Ovary (tissue), 10 donors: ENCODE measurements at places on chromosomes 5 and 9. TPM values are rescaled to one million over a fixed set of nuclear protein-coding genes. Genes with fewer than 3 reads are reported as not detected.

SPATA31A1 gene
- total RNA-seq: not detected

QRFP gene
- not detected for total RNA-seq

DNA sequence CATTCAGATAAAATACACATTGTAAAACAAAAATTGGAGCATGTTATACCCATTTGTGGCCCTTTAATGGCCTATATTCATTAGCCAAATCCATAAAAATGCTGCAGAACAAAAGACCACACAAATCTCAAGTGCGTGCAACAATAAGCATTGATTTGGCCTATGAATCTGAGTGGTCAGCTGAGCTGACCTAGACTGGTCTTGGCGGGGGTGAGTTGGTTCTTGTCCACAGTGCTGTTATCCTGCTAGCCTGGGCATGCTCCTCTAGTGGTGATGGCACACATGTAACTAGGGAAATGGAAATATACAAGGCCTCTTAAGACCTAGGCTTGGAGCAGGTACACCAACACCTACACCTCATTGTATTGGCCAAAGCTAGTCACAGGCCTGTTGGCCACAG is 122.2 kb upstream of the TBCA start:
- no peak overlapping the region for H3K27ac ChIP-seq
- DNase-seq: no peak
- H3K36me3 ChIP-seq: no peaks in the 10 kb centered on the region

- no peaks in the 10 kb centered on the region for H3K36me3 ChIP-seq
- H3K27ac ChIP-seq: no peak overlapping the region
- H3K4me3 ChIP-seq: no peak overlapping the region
- no peaks in the 10 kb centered on the region for H3K27me3 ChIP-seq
- no peaks in the 10 kb centered on the region for H3K4me1 ChIP-seq
Observed at GRCh38 chr9:72412483-72413040, 47.6 kb upstream of the ZFAND5 start.

- H3K27ac ChIP-seq: no peak overlapping the region
- DNase-seq: no peak
- no peaks in the 10 kb centered on the region for H3K27me3 ChIP-seq
- no peaks in the 10 kb centered on the region for H3K4me1 ChIP-seq
- H3K36me3 ChIP-seq: no peaks in the 10 kb centered on the region
- H3K4me3 ChIP-seq: no peak overlapping the region
Observed at GRCh38 chr5:31106278-31106677, 87.2 kb upstream of the CDH6 start.

PDE8B gene
- total RNA-seq: 2.2 TPM

- H3K36me3 ChIP-seq: no peaks in the 10 kb centered on the region
- DNase-seq: peak; percentile 32
- no peaks in the 10 kb centered on the region for H3K27me3 ChIP-seq
- H3K4me3 ChIP-seq: peak within 1 kb of the TSS; percentile 28
- peaks cover 4% of the 10 kb centered on the region for H3K4me1 ChIP-seq
- peak within 1 kb of the TSS; percentile 9 for H3K27ac ChIP-seq
Observed at GRCh38 chr5:36301858-36302603, at the start of gene RANBP3L. Gene RANBP3L (minus strand): TSS chr5:36301902. CDS start chr5:36301416, 486 bp downstream.

GRCh38 chr9:3497857-3498256 is 27.9 kb downstream of the RFX3 start:
- DNase-seq: no peak
- H3K4me1 ChIP-seq: no peaks in the 10 kb centered on the region
- no peaks in the 10 kb centered on the region for H3K27me3 ChIP-seq
- H3K27ac ChIP-seq: no peak overlapping the region

PCDHA1 gene
- total RNA-seq: not detected

- DNase-seq: no peak
- H3K4me3 ChIP-seq: no peak overlapping the region
- no peaks in the 10 kb centered on the region for H3K36me3 ChIP-seq
- no peaks in the 10 kb centered on the region for H3K27me3 ChIP-seq
Observed at GRCh38 chr5:102740515-102740914, 14.6 kb upstream of the PAM start.

KIF12 gene
- 2.0 TPM for total RNA-seq

DNA sequence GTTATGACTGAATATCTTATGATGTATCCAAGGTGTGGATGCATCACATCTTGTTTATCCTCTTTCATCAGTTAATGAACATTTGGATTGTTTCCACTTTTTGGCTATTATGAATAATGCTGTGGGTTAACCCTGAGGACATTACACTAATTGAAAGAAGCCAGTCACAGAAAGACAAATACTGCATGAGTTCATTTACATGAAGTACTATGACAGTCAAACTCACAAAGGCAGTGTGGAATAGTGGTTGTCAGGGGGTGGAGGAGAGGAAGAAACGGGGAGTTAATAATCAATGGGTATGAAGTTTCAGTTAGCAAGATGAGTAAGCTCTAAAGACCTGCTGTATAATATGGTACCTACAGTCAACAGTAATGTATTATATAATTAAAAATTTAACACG is 409.4 kb upstream of the CTNND2 start:
- no peaks in the 10 kb centered on the region for H3K27me3 ChIP-seq
- no peak for DNase-seq
- no peak overlapping the region for H3K27ac ChIP-seq
- H3K36me3 ChIP-seq: no peaks in the 10 kb centered on the region
- no peak overlapping the region for H3K4me3 ChIP-seq
- no peaks in the 10 kb centered on the region for H3K4me1 ChIP-seq

- H3K27ac ChIP-seq: no peak overlapping the region
- no peak overlapping the region for H3K4me3 ChIP-seq
- no peak for DNase-seq
- no peaks in the 10 kb centered on the region for H3K27me3 ChIP-seq
- no peaks in the 10 kb centered on the region for H3K4me1 ChIP-seq
Observed at GRCh38 chr5:33195431-33196165, 245.2 kb upstream of the TARS1 start.

DNA sequence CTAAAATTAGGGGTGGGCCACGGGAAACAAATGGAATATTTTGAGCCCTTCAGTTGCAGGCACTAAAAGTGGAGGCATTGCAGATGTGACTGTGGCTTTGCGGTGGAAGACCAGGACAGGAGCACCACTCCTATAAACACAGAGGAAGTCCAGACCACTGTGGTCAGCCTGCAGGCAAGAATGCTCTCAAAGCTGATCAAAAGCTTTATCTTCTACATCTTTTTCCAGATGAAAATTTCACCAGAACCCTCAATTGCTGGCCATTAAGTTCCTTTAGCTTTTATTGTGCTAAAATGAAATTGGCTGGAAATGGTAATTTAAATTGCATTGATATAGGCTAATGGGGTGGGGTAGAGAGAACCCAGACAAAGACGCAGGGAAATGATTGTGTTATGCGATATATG is 208.8 kb downstream of the ERCC6L2 start:
- H3K36me3 ChIP-seq: no peaks in the 10 kb centered on the region
- peaks cover 2% of the 10 kb centered on the region for H3K4me1 ChIP-seq
- DNase-seq: no peak
- H3K27ac ChIP-seq: no peak overlapping the region

HCN1 gene
- total RNA-seq: not detected

- no peaks in the 10 kb centered on the region for H3K27me3 ChIP-seq
- no peaks in the 10 kb centered on the region for H3K36me3 ChIP-seq
- no peaks in the 10 kb centered on the region for H3K4me1 ChIP-seq
Observed at GRCh38 chr5:18872978-18873377, 1115.0 kb downstream of the CDH18 start.

PTGER4 gene
- total RNA-seq: 8.8 TPM

- no peak overlapping the region for H3K4me3 ChIP-seq
- no peak for DNase-seq
- H3K4me1 ChIP-seq: no peaks in the 10 kb centered on the region
Observed at GRCh38 chr5:72195581-72195980, 88.3 kb downstream of the MAP1B start.

DNA sequence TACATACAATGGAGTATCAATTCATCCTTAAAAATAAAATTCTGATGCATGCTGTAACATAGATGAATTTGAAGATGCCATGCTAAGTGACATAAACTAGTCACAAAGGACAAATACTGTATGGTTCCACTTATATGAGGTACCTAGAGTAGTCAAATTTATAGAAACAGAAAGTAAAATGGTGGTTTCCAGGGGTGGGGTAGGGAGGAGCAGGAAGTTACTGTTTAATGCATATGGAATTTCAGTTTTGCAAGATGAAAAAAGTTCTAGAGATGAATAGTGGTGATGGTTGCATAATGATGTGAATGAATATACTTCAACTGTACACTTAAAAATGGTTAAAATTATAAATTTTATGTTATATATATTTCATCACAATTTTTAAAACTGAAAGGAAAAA is 57.3 kb upstream of the FNIP1 start:
- no peaks in the 10 kb centered on the region for H3K36me3 ChIP-seq
- H3K27me3 ChIP-seq: no peaks in the 10 kb centered on the region
- no peak overlapping the region for H3K4me3 ChIP-seq
- H3K27ac ChIP-seq: no peak overlapping the region

DNA sequence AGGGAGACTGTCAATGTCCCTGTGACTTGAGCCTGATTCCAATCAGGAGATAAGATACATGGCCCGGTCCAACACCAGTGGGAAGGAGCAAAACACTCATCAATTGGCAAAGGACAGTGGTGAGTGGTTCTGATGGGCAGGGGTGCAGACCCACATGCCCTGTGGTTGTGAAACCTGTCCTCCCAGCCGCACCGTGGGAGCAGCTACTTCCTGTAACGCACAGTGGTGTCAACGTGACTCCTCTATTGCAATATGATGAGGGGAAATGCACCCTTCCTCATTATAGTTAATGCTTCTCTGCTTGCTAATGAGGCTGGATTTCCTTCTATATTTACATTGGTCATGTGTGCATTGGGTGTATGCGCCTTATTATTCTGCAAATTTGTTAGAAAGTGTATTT is 223.0 kb downstream of the IRX1 start:
- no peaks in the 10 kb centered on the region for H3K27me3 ChIP-seq
- DNase-seq: no peak
- H3K4me1 ChIP-seq: no peaks in the 10 kb centered on the region
- no peak overlapping the region for H3K27ac ChIP-seq
- no peak overlapping the region for H3K4me3 ChIP-seq

GRCh38 chr5:142132916-142133315 is 24.3 kb downstream of the NDFIP1 start:
- H3K4me3 ChIP-seq: no peak overlapping the region
- DNase-seq: no peak
- H3K27ac ChIP-seq: no peak overlapping the region
- no peaks in the 10 kb centered on the region for H3K27me3 ChIP-seq
- peaks cover 1% of the 10 kb centered on the region for H3K4me1 ChIP-seq

DNA sequence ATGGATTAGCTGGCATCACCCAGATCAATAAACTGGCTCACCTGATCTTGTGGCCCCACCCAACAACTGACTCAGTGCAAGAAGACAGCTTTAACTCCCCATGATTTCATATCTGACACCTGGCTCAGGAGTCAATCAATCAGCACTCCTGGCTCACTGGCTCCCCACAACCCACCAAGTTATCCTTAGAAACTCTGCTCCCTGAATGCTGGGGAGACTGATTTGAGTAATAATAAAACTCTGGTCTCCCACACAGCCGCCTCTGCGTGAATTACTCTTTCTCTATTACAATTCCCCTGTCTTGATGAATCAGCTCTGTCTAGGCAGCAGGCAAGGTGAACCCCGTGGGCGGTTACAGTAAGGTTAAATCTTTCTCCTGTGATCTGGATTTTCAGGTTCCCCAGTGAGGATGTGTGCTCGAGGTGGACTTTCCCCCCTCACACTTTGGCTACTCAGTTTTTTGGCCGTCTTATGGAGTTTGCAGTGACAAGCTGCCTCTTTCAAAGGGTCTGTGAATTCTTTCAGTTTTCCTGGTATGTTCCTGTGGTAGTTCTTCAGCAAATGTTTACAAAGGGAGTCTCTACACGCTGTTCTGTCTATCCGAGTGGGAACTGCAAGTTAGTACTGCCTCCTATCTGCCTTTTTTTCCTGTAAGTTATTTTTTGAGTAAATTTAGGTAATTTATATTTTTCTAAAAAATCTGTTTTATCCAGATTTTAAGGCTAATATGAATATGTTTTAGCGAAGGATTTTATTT is 500.2 kb upstream of the NUDT12 start:
- H3K4me3 ChIP-seq: no peak overlapping the region
- H3K4me1 ChIP-seq: no peaks in the 10 kb centered on the region
- no peak for DNase-seq
- no peak overlapping the region for H3K27ac ChIP-seq
- no peaks in the 10 kb centered on the region for H3K27me3 ChIP-seq

GRCh38 chr9:136742591-136743391 is at the start of gene LCN10:
Gene LCN10 (minus strand): TSS chr9:136742940. CDS start chr9:136742903, 37 bp downstream.
- peaks cover 3% of the 10 kb centered on the region for H3K4me1 ChIP-seq
- no peak within 1 kb of the TSS for H3K4me3 ChIP-seq
- no peaks in the 10 kb centered on the region for H3K27me3 ChIP-seq

DNA sequence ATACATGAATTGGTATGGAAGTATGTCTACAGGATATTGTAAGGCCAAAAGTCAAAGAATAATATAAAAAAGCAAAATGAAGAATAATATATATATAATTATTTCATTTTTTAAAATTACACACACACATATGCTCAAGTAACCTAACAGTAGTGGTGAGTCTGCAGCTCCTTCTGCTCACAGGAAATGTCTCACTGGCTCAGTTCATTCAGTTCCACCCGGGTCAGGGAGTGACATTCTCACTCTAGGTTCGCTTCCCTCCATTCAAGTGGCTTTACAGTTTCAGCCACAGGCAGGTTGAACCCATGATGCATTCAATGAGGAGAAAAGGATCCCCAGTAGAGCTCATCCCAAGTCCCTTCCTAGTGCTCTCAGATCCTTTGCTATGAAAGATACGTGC is 90.8 kb downstream of the SUSD1 start:
- H3K27me3 ChIP-seq: no peaks in the 10 kb centered on the region
- no peak for DNase-seq
- no peak overlapping the region for H3K4me3 ChIP-seq
- no peaks in the 10 kb centered on the region for H3K4me1 ChIP-seq
- no peak overlapping the region for H3K27ac ChIP-seq
- H3K36me3 ChIP-seq: no peaks in the 10 kb centered on the region

SLC6A19 gene
- total RNA-seq: not detected

HSPA5 gene
- total RNA-seq: 224 TPM

- H3K4me1 ChIP-seq: no peaks in the 10 kb centered on the region
- H3K4me3 ChIP-seq: no peak overlapping the region
- DNase-seq: no peak
- no peak overlapping the region for H3K27ac ChIP-seq
Observed at GRCh38 chr5:160788102-160788660, 63.8 kb downstream of the ATP10B start.

STPG3 gene
- not detected for total RNA-seq

- no peak overlapping the region for H3K4me3 ChIP-seq
- H3K4me1 ChIP-seq: no peaks in the 10 kb centered on the region
- H3K27ac ChIP-seq: no peak overlapping the region
Observed at GRCh38 chr9:103681435-103681834, 412.7 kb upstream of the SMC2 start.
